ENCODE measurements at places on chromosomes 4 and X. TPM values are rescaled to one million over a fixed set of nuclear protein-coding genes. Genes with fewer than 3 reads are reported as not detected.

The MAGEA2B gene
- not detected for total RNA-seq

The RRH gene
- not detected for total RNA-seq

The SPATA4 gene
- total RNA-seq, result 0.21 TPM

The GABRB1 gene
- not detected for total RNA-seq

The CLDN34 gene
- not detected for total RNA-seq

The PLP2 gene
- total RNA-seq, result 308 TPM

The SERPINA7 gene
- not detected for total RNA-seq

The TCEAL6 gene
- total RNA-seq, result not detected

The PRKG2 gene
- total RNA-seq, result 0.23 TPM

The PPARGC1A gene
- total RNA-seq, result 0.12 TPM

The RHOH gene
- not detected for total RNA-seq

The GPAT3 gene
- 0.30 TPM for total RNA-seq

The KLHL13 gene
- 1.6 TPM for total RNA-seq

- DNase-seq, result no peak
Measured at GRCh38 chrX:18707426-18708049, at the start of gene PPEF1. Gene PPEF1 (plus strand): TSS chrX:18707645. CDS start chrX:18707781, 136 bp downstream.

DNA sequence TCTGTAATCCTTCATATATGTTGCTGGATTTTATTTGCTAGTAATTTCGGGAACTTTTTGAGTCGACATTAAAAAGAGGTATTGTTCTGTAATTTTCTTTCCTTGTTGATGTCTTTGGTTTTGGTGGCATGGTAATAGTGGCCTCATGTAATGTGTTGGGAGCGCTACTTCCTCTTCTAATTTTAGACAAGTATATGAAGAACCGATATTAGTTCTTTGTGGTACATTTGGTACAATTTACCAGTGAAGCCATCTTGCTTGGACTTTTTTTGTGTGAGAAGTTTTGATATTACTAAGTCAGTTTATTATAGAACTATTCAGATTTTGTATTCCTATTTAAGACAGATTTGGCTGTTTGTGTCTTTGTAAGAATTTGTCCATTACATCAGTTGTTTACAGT lies 669.2 kb upstream of the AADAT start:
- DNase-seq, result no peak

- no peak for DNase-seq
Measured at GRCh38 chrX:38704146-38704882, 96.9 kb upstream of the MID1IP1 start.

DNA sequence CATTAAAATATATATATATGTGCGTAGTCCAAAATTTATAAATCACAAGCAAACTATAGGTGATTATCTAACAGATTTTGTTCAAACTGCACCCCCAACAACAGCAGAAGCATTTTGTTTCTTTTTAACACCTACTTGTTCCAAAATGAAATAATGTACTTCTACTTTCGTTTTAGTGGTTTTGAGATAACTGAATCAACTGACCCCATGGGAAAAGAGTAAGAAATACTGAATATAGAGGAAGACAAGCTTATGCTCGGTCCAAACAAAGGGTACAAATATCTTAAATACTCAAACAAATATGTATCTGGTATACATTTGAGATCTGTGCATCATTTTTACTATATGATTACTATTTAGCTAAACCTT lies 22.4 kb downstream of the MAP7D3 start:
- no peak for DNase-seq

GRCh38 chr4:85557016-85557901 lies 82.3 kb downstream of the ARHGAP24 start:
- no peak for DNase-seq

DNA sequence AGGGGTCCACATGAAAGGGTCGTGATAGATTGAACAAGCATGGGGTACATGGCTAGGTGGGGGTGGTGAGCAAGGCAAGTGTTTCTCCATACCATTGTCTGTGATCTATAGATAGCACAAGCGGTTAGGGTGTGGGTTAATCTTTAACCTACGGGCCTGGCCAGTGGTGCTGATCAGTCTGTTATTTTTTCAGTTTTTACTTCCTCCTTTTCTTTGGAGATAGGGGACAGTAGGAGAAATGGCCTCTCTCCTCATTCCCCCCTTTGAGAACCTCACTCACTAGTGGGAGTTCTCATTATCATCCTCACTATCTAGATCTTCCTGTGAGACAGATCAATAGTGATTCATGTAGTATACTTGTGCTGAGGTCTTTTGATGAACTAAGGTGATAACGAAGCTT lies 16.2 kb upstream of the GPKOW start:
- DNase-seq, result peak; percentile 8

DNA sequence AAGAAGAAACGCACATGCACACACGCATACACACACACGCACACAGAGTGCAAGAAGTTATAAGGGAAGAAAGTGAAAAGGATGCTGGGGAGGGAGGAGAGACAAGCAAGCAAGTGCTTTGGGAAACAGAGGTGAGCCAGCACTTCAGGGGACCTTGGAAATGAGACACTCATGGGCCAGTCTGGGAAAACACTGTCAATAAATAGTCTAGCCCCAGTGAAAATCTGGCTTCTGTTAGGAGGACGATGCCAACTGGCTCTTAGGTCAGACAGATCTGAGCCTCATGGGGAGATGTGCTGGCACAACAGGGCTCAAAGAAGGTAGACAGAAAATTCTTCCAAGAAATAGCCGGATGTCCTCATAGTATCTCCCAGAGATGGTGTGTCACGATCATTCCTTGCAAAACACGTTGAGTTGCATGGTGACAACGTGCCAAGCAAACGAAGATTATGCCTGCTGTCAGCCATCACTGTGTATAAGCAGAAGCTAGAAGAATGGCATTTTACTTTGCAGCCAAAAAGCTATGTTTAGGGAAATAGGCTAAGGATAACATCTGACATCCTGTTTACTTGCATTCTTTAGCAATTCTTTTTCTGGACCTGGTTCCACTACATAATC lies 557 bp upstream of the ARHGEF6 start:
- DNase-seq, result no peak

DNA sequence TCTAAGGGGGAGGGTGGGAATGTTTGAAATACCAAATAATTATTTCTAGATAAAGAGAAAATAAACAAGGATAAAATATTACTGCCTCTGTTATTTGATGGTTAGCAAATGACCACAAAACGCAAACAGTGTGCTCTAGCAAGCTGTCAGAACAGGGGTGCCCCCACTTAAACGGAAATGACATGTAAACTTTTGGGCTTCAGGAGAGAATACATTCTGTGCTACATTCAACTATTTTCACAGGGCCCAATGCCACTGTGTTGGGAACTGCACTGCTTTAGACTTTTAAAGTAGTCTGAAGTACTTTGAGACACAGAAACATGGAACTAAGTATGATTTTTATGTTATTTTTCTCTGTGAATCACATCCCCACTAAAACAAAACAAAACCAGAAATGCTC lies 14.1 kb downstream of the CD40LG start:
- DNase-seq, result no peak

GRCh38 chrX:16063921-16064320 lies 59.4 kb upstream of the GRPR start:
- no peak for DNase-seq

GRCh38 chrX:72095370-72095769 lies 36.3 kb downstream of the RTL5 start:
- DNase-seq, result no peak

- DNase-seq, result peak; percentile 47
Measured at GRCh38 chrX:27619975-27620374, 29.8 kb downstream of the DCAF8L2 start.

GRCh38 chr4:87973283-87974169 lies 2.0 kb upstream of the SPP1 start:
- peak; percentile 70 for DNase-seq

DNA sequence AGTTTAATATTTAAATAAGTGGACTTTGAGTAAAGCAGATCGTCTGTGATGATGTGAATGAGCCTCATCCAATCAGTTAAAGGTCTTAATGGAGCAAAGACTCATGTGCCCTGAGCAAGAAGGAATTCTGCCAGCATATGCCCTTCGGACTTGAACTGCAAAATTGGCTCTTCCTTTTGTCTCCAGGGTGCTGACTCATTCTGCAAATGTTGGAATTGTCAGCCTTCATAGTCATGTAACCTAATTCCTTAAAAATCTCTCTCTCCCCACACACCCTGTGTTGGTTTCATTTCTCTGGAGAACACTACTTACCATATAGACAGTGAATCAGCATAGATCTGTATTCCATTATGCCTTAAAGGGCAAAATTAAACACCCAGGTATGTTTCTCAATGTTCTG lies 609.8 kb upstream of the GALNTL6 start:
- peak; percentile 74 for DNase-seq

DNA sequence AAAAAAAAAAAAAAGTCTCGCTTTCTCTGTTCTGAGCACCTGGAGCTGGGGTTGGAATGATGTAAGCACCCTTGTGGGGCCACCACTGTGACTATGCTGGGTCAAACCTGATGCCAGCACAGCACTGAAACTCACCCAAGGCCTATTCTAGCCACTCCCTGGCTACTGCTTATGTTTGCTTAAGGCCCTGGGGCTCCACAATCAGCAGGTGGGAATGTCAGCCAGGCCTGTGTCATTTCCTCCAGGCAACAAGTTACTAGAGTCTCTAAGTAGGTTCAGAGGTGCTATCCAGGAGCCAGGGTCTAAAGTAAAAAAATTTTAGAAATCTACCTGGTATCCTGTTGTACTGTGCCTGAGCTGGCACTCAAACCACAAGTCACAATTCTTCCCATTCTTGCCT lies 1306.8 kb downstream of the STIM2 start:
- DNase-seq, result peak; percentile 51

- no peak for DNase-seq
Measured at GRCh38 chr4:78845472-78845871, 69.3 kb downstream of the BMP2K start.

GRCh38 chrX:71170660-71171059 lies 26.0 kb downstream of the NLGN3 start:
- no peak for DNase-seq

- no peak for DNase-seq
Measured at GRCh38 chr4:85423431-85423830, 51.5 kb upstream of the ARHGAP24 start.

DNA sequence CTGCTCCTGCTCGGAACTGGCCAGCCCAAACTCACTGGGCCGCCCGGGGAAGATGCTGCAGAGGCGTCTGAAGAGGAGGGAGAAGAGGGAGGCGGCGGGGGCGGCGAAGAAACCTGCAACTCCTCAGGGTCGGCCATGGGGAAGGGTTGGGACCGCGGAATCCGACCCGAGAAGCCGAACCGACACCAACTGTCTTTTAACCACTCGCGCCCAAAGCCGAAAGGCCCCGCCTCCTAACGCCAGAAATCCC lies at the start of gene C4orf46:
Gene C4orf46 (minus strand): TSS at position 223 of the 250 bp plus-strand sequence. CDS start 86 bp downstream, at position 137.
- DNase-seq, result no peak

DNA sequence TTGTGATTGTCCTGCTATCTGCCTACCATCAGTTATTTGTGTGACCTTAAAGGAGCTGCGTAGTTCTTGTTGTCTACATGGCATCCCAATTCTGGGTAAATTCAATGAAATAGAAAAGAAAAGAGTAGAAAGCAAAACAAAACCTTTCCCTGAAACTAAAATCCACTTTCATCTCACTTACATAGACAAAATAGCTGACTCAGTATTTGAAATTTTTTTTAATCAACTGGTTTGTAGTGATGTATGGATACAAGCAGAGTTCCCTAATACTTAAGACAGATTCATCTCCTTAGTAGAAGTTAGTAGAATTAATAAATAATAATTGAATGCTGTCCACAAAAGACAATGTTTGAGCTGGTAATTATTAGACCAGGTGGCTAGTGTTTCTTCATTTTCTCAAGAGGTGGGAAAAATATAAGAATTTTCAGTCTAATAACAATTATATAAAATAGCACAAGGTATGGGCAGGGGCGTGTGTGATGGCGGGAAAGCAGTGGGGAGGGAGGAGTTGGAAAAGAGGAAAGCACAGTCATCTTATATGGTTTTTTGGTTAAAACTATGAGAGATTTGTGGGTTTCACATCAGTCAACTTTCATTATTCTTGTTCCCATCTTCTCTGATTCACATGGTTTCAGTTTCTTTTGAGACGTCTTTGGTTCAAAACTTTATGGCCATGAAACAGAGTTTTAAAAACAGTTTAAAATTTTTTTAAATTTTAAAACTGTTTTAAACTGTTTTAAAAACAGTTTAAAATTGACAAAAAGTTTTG lies 275.2 kb downstream of the SPRY1 start:
- no peak for DNase-seq

GRCh38 chrX:23964191-23964590 lies 56.4 kb downstream of the CXorf58 start:
- DNase-seq, result no peak

DNA sequence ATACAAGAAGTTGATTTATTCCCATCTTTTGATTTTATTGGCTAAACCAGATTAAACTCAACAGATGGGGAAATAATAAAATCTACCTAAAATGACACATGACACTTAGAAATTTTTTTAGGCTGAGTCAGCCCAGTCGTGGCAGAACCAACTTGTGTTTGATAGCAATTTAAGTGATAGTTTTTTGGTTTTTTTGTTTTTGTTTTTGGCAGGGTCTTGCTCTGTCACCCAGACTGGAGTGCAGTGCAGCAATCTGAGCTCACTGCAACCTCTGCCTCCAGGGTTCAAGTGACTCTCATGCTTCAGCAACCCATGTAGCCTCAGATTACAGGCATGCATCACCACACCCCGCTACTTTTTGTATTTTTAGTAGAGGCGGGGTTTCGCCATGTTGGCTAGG lies 370.3 kb upstream of the NOCT start:
- DNase-seq, result peak; percentile 47

GRCh38 chrX:7950865-7951264 lies 23.7 kb upstream of the PNPLA4 start:
- DNase-seq, result no peak

GRCh38 chr4:53186714-53187358 lies 179.0 kb downstream of the SCFD2 start:
- DNase-seq, result no peak

GRCh38 chr4:98261405-98262291 lies 464 bp downstream of the RAP1GDS1 start:
- peak; percentile 65 for DNase-seq

- DNase-seq, result peak; percentile 67
Measured at GRCh38 chr4:170599894-170600293, 510.1 kb upstream of the AADAT start.

GRCh38 chrX:134025986-134026545 lies 40.7 kb upstream of the GPC3 start:
- no peak for DNase-seq

GRCh38 chr4:10554121-10554520 lies 96.9 kb upstream of the ZNF518B start:
- no peak for DNase-seq

GRCh38 chrX:21674430-21675186 lies 16.5 kb upstream of the KLHL34 start:
- DNase-seq, result no peak

GRCh38 chr4:124199755-124200154 lies 512.8 kb downstream of the ANKRD50 start:
- peak; percentile 65 for DNase-seq

DNA sequence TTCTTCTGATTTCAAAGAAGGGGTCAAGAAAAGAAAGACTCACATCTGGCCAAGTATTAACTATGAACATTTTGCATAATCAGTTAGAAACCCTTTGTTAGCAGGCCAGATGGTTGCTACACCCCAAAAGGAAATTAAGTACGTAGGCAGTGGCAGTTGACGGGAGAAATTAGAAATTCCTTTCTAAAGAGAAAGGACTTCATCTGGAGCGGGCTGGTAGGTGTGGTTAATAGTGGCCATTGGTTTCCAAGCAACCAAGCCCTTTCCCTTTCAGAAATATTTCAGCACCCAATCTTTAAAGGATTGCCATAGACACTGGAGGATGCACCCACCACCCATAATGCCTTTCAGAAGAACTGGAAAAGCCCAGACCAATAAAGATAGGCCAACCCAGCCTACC lies 235.7 kb upstream of the LDB2 start:
- DNase-seq, result no peak

- DNase-seq, result peak; percentile 28
Measured at GRCh38 chr4:87632469-87632868, 17.6 kb upstream of the DMP1 start.

All from MCF 10A (cell line).